ENCODE measurements at places on chromosomes 3 and 15.

DNA sequence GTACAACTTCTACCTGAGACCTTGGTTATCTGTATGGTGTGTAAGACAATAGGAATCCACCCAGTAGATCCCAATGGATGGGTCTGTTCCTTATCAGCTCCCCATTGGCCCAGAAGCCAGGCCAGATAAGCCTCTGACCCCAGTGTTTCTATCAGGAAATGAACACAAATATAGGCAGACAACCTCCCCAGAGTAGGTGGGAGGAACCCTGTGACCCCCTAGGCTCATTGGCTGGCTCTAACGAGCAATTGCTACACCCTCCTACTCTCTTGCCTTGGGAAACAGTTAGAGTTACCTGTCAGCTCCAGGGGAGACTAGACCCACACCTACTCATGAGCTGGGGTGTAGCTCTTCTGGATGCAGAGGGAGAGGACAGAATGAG is 299.9 kb downstream of the UACA start:
- no peak for DNase-seq

DNA sequence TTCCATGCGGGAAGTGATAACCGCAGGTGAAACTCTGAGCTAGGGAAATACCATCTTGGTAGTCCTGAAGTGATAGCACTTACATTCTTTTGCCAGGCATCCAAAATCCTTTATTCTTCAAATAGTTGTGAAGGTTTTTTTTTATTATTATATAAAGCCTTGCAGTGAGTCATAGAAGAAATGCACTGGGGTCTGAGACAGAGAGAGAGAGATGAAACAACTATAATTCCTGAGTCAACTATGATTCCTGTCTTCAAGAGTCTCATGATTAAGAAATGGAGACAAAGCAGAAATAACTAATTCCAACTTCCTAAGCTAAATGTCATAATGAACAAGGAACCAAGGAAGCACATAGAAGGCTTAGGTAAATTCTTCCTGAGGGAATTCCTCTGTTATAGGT is 495.6 kb downstream of the LPP start:
- no peak for DNase-seq

DNA sequence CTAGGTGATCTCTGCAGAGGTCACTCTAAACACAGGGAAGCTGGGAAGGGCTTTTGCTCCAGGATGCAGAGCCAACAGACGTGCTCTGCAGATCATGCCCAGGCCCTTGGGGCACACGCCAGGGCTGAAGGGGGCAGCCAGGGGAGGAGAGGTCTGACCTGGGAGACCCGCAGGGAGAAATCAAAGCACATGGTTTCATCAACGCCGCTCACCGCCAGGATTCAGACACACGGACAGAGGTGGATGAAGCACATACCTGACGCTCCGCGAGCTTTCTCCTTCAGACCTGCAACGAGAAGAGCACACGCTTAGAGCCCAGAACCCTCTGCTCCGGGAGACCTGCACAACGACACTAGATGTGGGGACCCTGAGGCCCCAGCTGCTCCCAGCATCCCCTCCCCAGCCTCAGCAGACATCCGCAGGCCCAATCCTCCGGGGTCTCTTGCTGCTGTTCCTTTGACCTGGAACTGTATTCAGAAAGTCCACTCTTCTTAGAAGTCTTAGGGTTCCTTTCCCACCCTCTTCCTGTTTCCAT is 90.7 kb upstream of the IQSEC1 start:
- no peak for DNase-seq

DNA sequence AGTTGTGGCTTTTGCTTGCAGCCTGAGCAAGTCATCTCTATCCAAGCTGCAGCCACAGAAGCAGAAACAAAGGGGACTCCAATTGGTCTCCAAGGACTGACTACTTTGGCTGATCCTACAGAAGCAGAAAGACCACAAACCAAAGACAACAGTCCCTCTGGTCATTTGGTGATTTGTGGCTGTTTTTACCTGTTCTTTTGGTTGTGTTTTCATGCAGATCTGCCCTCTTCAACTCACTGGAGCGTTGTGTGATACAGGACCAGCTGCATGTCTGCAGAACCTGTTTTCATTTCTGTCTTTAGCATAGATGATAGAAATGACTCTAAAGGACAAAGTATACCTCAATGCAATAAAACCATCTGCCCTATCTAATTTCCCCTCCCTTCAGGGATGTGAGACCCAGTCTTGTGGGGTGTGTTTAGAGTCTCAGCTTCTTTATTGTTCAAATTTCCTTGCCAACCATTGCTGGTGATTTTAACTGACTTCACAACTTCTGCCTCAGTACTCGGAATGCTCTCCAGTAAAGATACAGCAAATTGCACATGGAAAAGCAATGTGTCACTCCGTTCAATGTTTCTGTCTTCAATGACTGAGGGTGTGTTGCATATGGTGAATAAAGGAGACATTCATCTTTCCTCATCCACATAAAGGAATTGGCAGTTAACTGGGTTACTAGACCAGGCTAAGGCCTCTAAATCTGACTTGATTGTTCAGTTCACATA is 48.9 kb upstream of the SLC7A14 start:
- no peak for DNase-seq
